ENCODE measurements at places on chromosomes 16 and 17.

GRCh38 chr16:7026639-7027038, 306.0 kb upstream of the RBFOX1 start:
- peak; percentile 1 for DNase-seq

GRCh38 chr16:17370731-17371285, 100.0 kb downstream of the XYLT1 start:
- no peak for DNase-seq

GRCh38 chr16:23410176-23410575, 42.8 kb downstream of the COG7 start:
- no peak for DNase-seq

DNA sequence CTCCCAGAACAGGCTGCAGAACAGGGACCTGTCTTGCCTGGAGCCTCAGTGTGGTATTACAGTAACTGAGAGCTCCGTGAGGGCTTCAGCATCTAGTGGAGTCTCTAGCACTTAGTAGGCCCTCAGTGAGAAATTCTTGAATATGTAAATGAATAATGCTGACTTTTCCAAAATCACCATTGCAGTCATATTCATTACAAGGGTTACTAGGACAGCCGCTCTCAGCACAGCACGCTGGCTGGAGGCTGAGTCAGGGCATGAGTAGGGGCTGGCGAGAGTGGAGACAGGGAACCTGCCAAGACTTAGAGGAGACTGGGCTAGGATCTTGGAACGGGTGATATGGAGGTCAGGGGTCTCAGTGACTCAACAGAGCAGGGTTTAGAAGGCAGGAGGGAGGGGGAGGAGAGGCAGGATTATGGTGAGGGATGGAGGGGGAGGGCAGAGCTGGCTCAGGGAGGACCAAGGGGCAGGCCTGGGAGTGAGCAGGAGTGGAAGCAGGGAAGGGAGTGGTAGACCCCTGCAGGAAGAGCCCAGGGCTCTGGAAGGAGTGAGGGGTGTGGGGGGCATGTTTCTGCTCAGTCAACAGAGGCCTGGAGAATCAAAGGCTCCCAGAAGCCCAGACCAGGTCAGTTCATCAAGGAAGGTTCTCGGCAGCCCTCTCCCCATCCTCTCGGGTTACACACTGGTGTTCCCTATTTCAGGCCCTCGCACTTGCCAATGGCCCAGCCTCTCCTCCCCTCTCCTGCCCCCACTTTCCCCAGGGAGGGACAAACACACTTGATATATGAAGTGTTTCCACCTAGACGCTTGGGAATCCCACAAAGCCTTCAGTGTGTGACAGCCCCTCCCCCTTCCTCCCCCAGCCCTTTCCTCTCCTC, 42.3 kb downstream of the FZD2 start:
- DNase-seq = peak; percentile 57

GRCh38 chr16:81487301-81487720, 42.7 kb downstream of the CMIP start:
- DNase-seq = no peak

- no peak for DNase-seq
These were observed 8.8 kb upstream of the BIRC5 start for GRCh38 chr17:78205124-78205775.

- peak; percentile 65 for DNase-seq
These were observed 27.3 kb downstream of the TBC1D16 start for GRCh38 chr17:80008383-80008840.

- DNase-seq = no peak
These were observed 2.0 kb downstream of the NHERF2 start for GRCh38 chr16:2028620-2029220.

- DNase-seq = no peak
These were observed 35.0 kb downstream of the ZCCHC14 start for GRCh38 chr16:87457709-87458423.

- no peak for DNase-seq
These were observed 74.7 kb downstream of the CDH13 start for GRCh38 chr16:82701442-82701955.

- DNase-seq = no peak
These were observed 31.7 kb downstream of the RBBP6 start for GRCh38 chr16:24571096-24571495.

GRCh38 chr16:87657621-87658192, 55.4 kb downstream of the JPH3 start:
- DNase-seq = no peak

- DNase-seq = peak; percentile 39
These were observed 854.1 kb downstream of the KCNJ2 start for GRCh38 chr17:71023249-71024030.

GRCh38 chr16:10892782-10893318, 15.8 kb downstream of the CIITA start:
- DNase-seq = no peak

GRCh38 chr17:70369391-70369790, 200.1 kb downstream of the KCNJ2 start:
- no peak for DNase-seq

DNA sequence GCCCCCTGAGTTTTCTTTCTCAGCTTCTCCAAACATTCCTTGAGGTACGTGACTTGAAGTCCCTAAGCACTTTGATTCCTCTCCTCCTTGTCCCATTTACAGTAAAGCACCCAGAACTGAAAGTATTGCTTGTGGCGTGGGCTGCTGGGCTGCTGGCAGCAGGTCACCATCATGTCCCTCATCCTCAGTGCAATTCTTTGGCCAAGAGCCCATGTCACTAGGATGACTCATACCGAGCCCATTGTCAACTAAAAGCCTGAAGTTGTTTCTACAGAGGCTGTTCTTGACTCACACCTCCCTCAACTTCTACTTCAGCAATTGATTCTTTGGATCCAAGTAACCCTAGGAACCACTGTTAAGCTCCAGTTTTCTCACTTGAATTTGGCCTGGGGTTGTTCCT, 54.3 kb downstream of the KPNA2 start:
- DNase-seq = peak; percentile 29

- no peak for DNase-seq
These were observed 46.8 kb downstream of the HIC1 start for GRCh38 chr17:2101448-2102257.

GRCh38 chr17:55661256-55661758, 61.4 kb downstream of the TMEM100 start:
- DNase-seq = no peak

DNA sequence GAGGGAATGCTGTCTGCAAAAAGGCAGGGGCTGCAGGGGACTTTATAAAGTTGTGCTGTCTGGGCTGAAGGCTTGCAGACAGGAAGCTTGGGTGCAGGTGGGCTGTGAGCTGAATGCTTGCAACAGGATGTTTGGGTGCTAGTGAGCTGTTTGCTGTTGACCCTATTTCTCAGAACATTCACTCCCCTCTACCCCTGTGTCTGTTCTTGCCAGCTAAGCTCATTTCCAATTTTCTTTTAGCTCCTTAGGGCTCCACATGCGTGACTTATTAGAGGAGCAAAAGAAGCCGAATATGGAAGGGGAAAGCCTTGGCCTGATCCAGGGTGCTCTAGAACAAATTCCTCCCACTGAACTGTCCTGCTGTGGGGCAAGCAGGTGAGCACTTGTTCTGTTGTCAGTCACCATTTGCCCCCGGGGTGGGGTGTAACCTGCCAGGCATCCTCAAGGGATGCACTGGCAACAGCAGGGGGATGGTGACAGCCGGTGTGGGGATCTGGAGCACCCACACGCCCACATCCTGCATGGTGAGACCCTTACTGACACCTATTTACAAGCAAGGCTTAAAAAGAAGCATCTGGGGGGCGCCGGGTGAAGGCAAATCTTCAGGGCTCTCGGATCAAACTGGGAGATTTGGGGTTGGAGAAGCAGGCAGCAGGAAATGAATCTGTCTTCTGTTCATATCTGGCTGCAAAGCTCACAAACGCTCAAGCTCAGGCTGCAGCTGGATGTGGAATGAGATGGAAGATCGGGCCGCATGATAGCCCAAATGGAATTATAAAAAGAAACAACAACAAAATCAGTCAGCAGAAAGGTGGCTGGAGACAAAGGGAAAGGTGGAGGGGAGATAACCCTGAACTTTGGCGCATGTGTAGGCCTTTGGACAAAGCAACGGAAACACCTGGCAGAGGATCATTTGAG, 21.1 kb upstream of the NUP93 start:
- DNase-seq = no peak

DNA sequence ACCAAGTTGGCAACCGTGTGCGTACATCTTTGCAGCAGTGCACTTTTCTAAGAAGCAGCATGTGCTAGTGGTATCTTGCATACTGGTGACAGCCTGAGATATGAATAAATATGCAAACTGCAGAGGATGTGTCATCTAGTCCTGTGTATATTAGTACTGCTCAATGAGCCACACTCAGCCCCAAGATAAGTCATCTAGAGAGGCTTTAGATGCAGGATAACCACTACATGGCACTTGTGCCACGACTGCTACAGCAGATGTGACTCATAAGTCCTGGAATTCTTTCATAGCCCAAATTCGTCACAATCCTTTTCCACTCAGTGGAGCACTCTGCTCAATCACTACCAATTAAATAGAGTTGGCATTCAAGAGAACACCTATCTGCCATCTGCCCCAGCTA, 171.5 kb downstream of the AXIN2 start:
- no peak for DNase-seq

GRCh38 chr17:70098030-70098429, 23.0 kb downstream of the KCNJ16 start:
- DNase-seq = no peak

GRCh38 chr17:76585649-76586593, at the start of gene ST6GALNAC2:
Gene ST6GALNAC2, minus strand, starts transcription at chr17:76585860. Its CDS starts 52 bp downstream, at chr17:76585808.
- DNase-seq = peak; percentile 57
